ENCODE measurements at places on chromosomes 16 and 17. TPM values are rescaled to one million over a fixed set of nuclear protein-coding genes. Genes with fewer than 3 reads are reported as not detected.

The CMTM2 gene
- 0.33 TPM for total RNA-seq

The CHST6 gene
- 1.1 TPM for total RNA-seq

The KRTAP2-2 gene
- total RNA-seq: not detected

The KRT25 gene
- total RNA-seq: not detected

The TBC1D3K gene
- not detected for total RNA-seq

DNA sequence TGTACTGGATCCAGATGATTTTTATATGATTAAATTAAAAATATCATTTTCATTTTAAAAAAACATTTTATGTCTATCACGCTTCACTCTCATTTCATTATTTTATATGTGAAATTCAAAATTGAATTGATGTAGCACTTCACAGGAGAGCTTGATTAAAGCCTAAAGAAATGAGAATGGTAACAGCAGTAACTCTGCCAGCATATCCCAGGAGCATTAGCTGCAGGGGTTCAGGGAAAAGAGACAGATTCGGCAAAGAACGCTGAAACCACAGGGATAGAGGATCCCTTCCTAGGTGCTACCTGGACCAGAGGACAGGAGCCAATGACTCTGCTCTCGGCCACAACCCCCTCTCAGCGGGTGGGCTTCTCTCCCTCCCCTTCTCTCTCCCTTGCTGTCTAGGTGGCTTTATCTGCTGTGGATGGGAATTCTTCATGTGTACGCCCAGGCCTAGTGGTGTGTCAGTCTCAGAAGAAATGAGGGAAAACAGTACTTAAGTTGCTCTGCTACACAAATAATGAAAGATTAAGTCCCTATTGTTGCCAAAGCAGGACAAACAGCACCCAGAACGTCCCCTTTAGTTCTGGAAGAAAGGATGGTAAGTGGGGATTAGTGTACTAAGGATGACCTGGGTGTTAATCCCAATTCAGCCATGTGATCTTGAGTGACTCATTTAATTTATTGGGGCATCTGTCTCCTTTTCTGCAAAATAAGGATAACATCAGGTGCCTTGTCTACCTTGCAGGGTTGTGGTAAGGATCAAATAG, 123.3 kb downstream of the CDK5R1 start:
- no peak for DNase-seq

- no peak for DNase-seq
These were observed 193.4 kb upstream of the CPHXL start for GRCh38 chr16:75919664-75920063.

- no peak for DNase-seq
These were observed 143.1 kb upstream of the SDK2 start for GRCh38 chr17:73787076-73788059.

DNA sequence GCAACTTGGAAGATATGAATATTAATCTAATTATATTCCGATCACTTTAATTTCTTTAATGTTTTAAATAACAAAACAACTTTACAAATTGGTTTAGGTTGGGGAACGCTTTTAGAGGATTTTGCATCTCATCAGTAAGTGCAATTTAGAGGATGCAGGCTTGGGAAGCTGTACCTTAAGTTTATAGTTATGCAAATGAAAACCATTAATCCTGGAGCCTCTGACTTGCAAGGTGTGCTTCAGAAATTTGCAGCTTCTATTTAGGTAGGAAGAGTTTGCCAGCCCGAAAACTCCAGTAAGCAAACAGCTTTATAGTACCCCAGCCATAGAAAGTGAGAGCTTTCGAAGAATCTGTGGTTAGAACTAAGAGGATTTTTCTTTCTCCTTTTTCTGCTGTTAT, 547.0 kb downstream of the MAF start:
- no peak for DNase-seq

DNA sequence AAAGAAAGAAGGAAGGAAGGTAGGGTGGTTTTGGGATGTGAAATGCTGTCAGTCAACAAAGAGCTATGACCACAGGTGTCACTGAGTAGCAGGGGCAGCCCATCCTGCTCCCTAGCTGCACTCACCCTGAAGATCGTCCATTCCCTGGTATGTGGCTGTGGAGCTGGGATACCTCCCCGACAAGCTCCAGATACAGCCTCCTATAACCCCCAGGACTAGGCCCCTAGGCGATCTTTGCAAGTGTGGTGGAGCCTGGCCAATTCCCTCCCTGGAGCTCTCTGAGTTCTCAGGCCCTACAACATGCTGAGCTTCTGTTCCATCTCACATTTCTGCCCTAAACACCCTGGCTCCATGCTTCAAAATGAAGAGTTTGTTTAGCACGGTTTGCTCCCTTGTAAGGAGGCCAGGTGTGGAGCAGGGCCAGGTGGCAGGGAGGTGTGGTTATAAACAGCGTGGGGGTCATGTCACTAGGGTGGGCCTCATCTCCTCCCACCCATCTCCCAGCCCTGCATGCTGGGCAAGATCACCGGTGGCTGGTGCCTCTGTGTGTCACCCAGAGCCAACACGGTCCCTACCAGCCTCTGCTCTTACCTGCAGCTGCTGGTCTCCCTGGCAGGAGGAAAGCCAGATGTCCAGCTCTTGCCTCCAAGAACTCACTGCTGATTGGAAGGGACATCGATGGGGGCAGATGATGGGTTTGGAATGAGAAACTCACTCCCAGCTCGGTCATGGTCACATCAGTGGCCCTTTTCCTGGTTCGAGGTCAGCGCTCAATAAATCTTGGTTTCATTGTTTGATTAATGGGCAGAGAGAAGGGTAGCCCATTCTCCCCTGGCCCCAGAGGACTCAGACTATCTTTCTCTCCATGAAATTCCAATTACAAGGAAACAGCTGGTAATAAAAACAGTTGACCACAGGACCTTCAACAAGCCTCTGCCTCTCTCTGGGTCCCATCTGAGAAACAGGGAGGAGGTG, 511.0 kb upstream of the CDH5 start:
- DNase-seq: no peak

DNA sequence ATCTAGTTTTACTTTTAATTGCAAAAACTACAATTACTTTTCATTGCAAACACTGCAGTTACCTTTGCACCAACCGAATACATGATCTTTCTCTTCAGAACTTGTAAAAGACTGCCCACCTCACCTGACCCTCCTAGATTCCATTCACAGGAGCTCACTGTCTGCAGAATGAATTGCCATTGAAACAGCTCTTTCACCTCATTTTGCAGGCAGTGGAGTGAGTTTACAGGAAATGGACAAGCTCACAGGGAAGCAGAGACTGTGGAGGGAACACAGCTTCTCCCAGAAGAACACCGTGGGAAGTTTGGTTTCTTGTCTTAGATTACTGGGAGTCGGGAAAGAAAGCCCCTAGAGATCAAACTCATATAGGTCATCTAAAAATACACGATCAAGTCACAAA, 439.7 kb upstream of the RBFOX1 start:
- DNase-seq: no peak

DNA sequence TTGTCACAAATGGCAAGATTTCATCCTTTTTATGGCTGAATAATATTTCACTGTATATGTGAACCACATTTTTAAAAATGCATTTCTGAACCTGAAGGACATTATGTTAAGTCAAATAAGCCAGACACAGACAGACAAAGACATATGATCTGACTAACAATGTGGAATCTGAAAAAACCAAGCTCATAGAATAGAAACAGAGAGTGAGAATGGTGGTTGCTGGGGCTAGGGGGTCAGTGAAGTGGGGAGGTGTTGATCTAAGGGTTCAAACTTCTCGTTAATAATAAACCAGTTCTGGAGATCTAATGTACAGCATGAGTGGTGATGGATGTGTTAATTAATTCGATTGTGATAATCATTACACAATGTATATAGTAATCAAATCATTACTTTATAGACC, 475.1 kb downstream of the WWOX start:
- DNase-seq: no peak

DNA sequence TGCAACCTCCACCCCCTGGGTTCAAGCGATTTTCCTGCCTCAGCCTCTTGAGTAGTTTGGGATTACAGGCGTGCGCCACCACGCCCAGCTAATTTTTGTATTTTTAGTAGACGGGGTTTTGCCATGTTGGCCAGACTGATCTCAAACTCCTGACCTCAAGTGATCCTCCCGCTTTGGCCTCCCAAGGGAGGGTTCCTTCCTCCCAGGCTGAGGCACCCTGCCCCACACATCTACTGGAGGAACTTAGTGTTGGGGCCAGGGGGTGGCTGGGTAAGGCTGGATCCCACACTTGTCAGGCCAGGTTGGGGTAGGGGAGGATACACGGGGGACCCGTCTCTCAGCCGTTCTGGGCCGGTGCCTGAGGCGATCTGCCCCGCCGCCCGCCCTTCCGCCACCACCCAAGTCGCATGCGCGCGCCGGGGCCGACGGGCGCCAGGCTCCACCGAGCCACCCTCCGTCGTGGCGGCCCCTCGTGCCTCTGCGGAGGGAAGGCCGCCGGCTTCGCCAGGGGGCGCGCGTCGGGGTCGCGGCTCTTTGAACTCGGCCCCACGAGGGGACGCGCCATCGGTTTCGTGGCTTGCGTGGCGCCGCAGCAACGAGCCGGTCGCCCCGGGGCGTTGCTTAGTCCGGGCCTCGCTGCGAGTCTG, 15.9 kb downstream of the GRB7 start:
- DNase-seq: peak; percentile 79

DNA sequence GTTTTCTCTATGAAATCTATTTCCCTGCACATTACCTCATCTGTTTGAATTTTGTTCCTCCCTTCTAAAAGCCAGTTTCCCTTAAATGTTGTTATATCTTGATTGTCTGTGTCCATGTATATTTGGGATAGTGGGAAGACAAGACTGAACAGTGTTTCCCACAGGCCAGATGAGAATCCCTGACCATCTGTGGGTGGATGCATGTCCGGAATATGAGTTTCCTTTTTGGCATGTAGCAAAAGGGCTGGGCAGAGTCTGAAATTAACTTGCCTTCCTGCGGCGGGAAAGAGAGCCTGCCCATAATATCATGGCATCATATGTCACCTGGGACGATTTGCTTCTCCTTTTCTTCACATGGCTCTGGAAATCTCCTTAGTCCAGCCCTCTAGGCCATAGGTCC, 385.8 kb upstream of the MAF start:
- no peak for DNase-seq

GRCh38 chr17:43900858-43901754, 6.2 kb downstream of the MPP2 start:
- DNase-seq: no peak

DNA sequence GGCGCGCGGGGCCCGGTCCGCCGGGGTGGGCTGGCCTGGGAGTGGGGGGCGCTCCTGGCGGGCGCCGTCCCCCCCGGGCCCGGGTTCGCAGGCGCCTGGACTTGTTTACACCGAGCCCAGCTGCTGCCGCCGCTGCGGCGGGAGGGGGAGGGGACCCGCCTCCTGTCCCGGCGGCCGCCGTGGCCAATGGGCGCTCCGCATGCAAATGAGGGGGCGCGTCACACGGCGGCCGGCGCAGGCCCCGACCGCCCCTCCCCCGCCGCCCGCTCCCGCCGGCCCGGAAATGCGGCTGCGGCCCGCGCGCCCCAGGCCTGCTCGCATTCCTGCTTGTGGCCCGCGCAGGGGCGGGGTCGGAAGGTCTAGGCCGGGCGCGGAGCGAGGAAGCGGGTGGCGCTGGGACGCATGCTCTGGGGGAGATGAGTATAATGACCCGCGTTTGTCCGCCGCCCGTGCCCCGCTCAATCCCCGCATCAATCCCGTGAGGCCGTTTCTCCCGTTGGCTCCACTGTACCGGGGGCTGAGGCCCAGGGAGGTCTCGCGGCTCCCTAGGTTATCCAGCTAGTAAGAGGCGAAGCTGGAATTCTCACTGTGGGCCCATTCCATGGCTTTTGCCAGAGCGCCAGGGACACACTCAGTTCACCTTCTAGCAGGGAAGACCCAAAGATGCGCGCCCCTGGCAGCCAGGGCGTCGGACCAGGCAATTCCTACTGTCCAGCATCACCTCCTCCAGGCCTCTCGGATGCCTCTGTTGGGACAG, at the start of gene YPEL3:
YPEL3 (minus strand) TSS at position 109 of the 757 bp plus-strand sequence. CDS start 731 bp downstream, outside the sequence.
- peak; percentile 98 for DNase-seq

DNA sequence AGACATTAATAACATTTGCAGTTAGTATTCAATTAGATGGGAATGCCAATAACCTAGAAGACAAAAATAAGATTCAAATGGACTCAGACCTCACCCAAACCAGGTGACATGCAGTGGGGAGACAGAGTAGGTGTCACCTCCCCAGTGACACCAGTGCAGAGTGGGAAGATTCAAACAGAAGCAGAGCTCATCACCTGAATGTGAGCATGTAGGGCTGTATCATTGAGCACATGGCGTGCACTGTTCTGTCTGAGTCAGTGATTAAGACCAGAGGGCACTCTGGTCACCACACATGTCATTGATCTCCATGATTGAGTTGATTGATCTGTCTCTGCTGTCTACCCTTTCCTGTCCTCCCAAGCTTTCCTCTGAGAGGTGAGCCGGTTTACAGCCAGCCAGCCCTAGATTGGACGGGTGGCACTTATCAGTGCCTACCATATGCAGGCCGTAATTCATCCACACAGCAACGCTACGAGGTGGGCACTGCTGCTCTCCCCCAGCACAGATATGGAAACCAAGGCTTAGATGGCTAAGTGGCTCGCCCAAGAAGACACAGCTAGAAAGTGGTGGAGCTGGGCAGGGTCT, 34.0 kb downstream of the RHBDL3 start:
- DNase-seq: no peak

DNA sequence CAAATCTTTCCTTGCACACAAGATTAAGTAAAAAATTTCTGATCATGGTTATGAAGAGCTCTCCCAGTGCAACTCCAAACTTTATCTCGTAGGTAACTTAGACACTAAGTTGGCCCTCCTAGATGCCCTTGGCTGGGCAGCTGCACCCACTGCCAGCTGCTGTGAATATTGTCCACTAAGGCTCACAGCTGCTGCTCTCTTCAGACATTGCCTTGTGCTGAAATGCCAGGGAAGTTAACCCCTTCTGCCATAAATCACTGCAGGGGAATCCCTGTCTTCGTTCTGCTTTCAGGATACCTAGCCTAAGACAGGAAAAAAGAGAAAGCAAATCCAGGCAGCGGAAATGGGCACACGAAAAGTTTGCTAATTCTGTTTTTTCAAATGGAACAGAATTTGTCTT, 106.4 kb downstream of the IRX5 start:
- no peak for DNase-seq

DNA sequence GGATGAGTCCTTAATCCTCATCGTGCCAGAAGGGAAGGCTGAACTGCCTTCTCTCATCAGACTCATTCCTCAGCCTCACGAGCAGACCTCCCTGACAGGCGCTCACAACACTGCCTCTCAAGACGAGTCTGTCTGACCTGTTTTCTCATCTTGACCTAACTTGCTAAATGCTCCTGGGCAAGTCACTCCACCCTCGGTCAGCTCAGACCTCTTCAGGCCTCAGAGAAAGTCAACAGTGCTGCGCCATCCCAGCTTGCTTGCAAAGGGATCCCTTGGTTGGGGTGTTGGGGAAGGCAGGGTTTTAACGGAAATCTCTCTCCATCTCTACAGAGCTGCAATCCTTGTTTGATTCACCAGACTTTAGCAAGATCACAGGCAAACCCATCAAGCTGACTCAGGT, 15.0 kb downstream of the SERPINF1 start:
- DNase-seq: no peak

GRCh38 chr17:61128661-61129115, 271.0 kb upstream of the TBX2 start:
- DNase-seq: no peak

Data from sigmoid colon (tissue), 7 donors.